ENCODE measurements at places on chromosomes 7 and 10.

DNA sequence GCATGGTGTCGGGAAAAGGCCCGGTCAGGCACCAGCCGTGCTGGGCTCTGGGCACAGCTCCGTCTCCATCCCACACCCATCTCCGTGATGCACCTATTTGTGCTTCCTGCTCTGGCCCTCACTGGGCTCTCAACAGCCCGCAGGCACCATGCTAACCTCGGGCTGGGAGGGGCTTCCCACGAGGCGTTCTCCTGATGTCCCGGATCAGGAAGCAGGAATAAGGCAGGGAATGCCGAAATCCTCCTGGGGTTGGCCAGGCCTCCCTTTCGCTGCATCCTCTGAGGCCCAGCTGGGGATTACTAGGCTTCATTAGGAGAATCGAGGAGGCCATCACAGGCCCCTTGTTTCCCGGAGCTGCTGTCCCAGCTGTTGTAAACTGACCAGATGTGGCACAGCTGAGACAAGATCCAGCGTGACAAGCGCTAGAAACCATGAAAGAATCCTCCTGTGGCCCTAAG lies 72.0 kb downstream of the FAM53B start:
- DNase-seq, result no peak

DNA sequence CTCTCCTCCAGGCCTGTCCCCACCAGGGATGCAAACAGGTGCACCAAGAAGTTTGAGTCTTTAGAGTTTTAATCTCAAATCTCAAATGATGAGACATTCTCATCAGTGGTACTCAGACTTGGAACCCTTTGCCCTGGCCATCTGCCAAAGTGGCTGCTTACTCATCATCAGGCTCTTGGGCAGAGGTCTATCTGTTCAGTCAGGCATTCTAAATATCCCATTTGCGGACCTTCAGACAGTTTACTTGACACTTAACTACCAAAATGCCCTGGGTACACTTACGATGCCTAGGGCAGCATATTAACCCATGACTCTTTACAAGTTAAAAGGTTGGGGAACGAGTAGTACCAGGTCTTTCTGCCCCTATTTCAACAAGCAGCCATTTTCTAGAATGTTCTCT lies 61.2 kb upstream of the YAE1 start:
- DNase-seq, result no peak

- no peak for DNase-seq
These were observed 67.3 kb upstream of the UCN3 start for GRCh38 chr10:5297466-5297865.

DNA sequence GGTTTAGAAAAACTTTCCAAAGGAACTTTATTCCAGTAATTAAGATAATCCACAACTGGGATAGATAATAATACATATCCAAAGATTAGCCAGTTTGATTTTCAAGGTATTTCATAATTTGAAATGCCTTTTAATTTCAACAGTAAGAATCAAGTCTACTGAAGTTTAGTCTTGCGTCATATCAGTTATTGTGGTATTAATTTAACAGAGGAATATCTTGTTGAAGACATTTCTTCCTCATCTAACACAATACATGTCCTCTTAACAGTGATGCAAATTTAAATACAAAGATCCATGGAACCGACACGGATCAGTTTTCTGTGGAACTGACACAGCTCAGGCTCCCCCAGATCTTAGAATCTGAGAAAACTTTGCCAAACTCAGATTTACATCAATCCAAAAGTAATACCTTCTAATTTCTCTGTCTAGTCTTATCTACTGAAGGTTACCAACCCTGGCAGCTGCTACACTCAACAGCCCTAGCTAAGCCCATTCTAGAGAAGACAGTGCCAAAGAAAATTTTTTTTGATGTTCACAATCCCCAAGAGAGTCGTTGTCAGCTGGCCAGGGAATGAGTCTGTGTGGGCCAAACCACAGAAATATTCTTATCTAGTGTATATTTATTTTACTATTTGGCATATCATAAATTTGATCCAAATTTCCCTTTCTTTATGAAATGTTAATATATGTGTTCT lies 365.2 kb upstream of the MEOX2 start:
- DNase-seq, result no peak

DNA sequence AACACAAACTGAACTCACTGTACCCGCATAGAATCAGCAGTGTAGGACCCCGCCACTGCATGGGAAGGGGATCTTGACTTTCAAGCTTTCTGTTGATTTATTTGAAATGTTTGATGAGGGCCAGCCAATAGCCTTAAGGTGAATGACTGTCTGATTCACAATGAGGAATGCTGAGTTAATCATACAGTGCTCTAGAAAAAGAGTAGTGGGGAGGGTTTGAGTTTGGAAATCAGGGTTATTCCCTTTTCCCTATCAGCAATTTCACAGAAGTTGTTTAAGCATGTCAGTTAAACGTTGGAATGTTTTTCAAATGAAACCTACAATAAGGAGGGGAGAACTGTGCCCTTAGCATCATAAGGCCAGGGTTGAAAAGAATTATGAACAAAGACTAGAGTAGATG lies 937.5 kb downstream of the GRID1 start:
- DNase-seq, result no peak

DNA sequence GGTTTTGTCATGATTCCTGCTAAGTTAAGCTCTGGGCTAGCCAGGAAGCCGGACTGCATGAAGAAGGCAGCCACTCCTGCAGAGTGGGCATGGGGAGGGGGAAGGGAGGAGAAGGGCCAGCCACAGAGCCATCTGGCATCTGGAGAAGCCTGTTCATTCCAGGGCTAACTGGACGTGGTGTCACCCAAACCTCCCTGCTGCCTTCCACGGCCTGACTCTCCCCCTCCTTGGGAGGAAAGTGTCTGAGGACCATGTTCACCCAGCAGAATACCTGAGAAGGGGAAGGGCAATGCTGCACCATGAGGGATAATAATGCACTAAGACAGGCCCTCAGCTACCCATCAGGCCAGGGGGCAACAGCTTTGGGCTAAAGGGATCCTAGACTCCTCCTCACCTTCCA lies 15.4 kb downstream of the AQP1 start:
- DNase-seq, result no peak

DNA sequence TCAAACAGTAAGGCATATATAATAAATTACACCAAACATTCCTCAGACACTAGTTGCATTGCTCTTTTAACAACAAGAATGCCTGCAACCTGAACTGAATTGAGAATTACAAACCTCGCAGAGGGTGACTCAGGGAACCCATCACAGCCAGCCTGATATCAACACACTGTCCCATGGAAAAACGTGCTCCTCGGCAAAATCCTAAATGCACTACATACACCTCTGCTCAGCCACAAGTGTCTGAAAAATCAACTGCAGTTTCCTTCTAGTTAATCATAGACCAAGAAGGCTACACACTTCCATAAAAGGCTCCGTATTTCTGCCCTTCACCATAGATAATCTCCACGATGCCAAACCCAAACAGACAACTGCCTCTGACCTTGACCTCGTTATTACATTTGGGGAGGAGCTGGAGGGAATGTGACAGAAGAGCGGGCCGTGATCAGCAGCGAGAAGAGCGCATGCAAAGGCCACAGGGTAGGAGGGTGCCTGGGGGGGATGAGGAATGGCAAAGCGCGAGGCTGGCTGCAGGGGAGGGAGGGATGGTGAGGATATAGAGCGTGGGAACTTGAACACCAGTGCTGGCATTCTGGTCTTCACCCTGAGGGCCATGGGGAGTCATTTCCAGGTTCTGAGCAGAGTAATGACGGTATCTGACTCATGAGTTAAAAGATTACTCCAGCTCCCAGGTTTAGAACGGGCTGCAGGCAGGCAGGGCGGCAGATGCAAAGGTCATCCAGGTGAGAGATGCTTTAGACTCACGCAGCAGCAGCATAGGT lies 201.9 kb upstream of the FRMD4A start:
- no peak for DNase-seq

DNA sequence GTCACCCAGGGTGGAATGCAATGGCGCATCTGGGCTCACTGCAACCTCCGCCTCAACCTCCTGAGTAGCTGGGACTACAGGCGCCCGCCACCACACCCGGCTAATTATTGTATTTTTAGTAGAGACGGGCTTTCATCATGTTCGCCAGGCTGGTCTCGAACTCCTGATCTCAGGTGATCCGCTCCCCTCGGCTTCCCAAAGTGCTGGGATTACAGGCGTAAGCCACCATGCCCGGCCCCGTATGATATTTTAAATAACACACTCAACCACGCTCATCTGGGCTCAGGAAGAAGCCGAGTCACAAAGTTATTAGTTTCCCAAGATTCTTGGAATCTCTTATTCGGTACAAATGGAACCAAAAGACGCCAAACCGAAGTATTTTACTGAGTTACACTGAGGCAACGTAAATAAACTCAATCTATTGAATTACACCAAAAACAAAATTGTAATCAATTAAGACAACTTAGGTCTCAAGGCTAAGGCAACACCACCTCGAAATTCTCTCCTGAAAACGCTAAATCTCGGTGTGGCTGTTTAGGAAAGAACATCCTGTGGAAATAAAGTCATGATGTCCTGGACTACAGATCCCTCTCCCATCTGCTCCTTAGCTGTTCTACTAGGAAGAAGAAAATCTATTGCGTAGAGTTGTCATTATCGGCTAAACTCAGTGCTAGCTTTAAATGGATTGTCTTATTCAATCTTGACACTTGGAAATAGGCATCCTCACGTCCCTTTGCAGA lies 910 bp downstream of the ARHGAP19 start:
- DNase-seq, result no peak

GRCh38 chr10:126880926-126881325 lies 24.3 kb upstream of the DOCK1 start:
- DNase-seq, result no peak

DNA sequence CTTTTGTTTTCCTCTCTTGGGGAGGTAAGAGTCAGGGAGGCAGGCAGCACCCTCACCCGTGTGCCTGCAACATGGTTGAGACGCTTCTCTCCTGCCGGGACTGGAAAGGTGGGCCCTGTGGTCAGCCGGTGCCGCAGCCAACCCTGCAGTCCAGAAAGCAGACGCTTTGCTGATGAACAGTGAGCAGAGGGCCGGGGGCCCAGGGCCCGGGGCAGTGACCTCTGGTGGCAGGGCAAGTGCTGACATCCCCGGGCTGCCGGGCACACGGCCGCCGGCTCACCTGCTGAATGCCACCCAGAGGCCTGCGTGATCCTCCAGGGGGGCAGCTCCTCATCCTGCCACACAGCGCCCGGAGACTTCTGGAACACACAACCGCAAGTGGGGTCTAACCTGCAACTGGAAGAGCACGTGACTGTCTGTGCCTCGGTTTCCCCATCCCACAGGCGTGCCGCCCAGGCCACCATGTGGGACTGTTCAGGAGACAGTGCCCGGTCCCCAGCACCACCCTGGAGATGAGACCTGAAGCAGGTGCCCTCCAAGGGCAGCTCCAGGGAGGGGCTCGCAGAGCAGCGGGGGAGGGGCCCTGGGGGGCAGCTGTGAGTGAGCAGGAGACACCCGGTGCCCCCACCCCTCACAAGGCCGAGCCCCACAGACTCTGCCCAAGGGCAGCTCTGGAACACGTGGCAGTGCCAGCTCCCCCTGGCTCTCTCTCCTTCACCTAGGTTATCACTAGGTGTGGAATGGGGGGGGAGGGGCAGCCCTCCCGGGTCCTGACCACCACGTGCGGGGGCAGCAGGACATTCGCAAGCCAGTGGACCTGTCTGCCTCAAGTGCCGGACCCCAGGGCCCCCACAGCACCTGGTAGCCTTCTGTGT lies 2.2 kb upstream of the ADGRA1 start:
- DNase-seq, result no peak

GRCh38 chr7:75689246-75690099 lies 49.3 kb downstream of the HIP1 start:
- no peak for DNase-seq

GRCh38 chr7:46291601-46292150 lies 370.6 kb upstream of the IGFBP3 start:
- DNase-seq, result no peak

DNA sequence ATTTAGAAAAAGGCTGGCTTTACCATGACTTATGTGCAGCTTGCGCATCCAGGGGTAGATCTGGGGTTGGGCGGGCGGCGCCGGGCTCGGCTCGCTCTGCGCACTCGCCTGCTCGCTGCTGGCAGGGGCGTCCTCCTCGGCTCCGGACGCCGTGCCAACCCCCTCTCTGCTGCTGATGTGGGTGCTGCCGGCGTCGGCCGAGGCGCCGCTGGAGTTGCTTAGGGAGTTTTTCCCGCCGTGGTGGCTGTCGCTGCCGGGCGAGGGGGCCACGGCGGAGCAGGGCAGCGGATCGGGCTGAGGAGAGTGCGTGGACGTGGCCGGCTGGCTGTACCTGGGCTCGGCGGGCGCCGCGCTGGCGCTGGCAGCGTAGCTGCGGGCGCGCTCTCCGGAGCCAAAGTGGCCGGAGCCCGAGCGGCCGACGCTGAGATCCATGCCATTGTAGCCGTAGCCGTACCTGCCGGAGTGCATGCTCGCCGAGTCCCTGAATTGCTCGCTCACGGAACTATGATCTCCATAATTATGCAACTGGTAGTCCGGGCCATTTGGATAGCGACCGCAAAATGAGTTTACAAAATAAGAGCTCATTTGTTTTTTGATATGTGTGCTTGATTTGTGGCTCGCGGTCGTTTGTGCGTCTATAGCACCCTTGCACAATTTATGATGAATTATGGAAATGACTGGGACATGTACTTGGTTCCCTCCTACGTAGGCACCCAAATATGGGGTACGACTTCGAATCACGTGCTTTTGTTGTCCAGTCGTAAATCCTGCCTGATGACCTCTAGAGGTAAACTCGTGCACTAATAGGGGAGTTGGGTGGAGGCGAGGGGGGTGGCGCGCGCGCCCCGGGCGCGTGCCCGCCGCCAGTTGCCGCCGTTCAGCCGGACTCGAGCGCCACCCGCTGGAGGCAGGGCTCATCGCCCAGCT lies at the start of gene HOXA5:
Gene HOXA5, minus strand, starts transcription at position 659 of the 927 bp plus-strand sequence. Its CDS starts 74 bp downstream, at position 585.
- DNase-seq, result no peak

DNA sequence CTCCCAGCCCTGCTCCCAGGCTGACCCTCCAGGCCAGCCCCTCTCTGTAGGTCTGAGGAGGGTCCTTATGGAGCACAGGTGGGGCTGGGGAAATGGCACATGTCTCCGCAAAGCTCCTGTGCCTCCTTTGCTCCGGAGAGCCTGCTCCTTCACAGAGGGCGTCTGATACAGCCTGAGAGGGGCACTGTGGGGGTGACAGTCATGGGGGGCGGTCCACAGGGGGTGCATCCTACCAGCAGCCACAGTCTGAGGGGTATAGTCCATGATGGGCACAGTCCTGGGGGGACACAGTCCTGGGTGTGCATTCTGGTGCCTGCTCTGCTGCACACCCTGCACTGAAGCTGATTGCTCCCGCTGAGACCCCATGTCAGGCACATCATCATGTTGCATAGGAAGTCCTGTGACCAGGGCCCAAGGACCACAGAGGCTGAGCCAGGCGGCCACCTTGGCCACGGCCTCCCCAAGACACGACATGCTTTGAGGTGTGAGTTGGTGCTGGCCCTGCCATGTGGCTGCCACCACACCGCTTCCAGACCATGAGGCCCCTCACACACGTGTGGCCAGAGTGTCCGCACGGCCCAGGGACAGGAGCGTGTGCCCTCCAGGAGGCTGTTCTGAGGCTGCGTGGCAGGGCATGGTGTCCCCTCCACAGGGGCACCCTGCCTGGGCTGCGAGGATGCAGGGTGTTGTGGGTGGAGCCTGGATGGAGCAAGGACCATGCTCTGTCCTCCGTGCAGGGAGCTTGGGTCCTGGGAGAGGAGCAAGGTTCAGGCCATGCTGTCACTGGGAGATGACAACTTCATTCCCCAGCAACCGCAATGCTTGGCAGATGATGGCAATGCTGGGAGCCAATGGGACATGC lies 59.2 kb downstream of the PWWP2B start:
- DNase-seq, result no peak

- DNase-seq, result no peak
These were observed 189.3 kb downstream of the KLF6 start for GRCh38 chr10:3595736-3596135.

GRCh38 chr7:115933471-115933870 lies 97.1 kb downstream of the TFEC start:
- DNase-seq, result no peak
